ENCODE measurements at places on chromosomes 7 and 10.
A peak's percentile ranks its signal among the peaks of the same experiment; 100 is the strongest.

DNA sequence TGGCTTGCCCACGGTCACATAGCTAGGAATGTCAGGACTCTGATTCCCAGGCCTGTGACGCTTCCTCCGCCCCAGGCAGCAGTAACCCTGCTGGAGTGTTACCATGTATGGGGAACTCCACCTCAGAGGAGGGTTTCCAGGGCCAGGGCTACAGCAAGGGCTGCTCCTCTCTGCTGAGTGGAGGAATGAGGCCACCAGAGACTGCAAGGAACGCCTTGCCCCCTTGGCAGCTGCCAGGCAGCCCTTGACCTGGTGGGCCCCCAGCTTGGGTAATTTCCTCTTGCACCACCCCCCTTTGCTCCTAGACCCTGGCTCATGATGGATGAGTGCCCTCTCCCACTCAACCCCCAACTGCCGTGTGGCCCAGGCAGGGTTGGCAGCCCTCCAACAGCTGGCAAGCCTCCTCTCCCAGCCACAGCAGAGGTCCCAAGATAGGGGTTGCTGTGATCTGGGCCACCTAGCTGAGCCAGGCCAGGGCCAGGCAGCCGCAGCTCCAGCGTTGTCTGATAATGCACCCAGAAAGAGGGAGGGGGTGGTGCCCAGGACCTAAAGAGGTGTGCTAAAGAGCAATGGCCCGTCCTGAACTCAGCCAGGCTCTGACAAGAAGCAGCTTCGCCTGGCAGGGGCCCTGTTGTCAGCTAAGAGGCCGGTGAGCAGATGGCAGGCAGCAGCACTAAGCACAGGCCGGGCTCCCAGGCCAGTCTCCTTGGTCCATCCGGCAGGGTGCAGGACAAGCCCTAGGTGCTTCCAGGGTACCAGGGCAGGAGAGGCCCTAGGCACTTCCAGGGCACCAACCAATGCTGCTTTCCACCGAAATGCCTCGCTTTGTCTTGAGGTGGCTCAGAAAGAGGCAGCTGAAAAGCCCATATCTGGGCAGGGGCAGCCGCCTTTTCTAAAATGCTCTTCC is 35.4 kb downstream of the DRGX start:
- peak; percentile 33 for DNase-seq

DNA sequence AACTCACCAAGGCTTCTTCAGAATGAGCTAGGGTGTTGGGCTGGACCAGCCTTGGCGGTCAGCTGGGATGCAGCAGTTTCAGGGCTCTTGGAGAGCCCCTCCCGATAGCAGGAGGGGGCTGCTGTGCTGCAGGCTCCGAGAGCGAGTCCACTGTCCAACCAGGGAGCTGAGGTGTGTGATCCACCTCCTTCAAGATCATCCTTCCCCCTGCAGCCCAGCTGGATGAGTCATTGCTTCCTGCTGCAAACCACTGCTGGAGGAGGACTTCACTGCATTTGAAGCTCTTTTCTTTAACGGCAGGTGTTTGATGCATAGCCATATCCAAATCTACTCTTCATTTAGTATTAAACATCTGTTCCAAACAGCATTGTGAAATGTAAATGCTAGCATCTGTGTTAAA is 54.2 kb upstream of the EBF3 start:
- peak; percentile 8 for DNase-seq

DNA sequence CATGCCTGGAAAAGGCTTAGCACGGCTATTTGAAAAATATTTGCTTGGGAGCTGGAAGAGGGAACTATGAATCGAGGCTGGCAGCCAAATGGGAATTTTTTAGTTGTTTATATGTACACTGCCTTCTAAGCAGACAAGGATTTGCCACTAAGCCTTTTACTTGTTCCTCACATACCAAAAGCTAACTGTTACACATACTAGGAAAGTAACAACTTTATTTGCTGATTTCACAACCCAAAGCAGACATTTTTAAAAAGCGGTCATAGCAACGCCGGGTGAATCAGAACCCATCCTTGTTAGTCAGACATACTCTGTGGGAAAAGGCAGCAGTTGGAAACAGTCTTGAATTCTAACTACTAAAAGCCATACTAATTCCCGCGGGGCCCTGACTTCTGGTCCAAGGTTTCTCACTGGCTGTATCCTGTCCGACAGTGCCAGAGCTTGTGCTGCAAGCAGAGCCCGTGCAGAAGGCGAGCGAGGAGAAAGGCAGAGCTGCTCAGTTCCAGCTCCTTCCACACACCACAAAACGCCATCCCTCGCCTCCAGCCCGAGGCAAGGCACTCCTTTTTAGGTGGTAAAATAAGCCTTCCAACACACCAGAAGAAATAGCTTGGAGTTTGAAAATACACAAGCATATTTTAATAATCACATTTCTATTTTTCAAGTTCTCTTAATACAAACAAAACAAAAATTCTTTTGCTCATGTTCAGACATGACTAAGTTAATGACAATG is 89.2 kb downstream of the RNF216 start:
- no peak for DNase-seq

- peak; percentile 61 for DNase-seq
Measured at GRCh38 chr10:6542999-6543430, 37.1 kb downstream of the PRKCQ start.

Data from Kasumi-1 (cell line).